Tongue (tissue), 3 donors: ENCODE measurements at places on chromosomes 5 and 9.

GRCh38 chr9:90616806-90617205 lies 25.8 kb downstream of the DIRAS2 start:
- no peak for DNase-seq

GRCh38 chr5:111813537-111813936 lies 56.5 kb upstream of the NREP start:
- no peak for DNase-seq

GRCh38 chr5:146832985-146833732 lies 45.4 kb downstream of the PPP2R2B start:
- DNase-seq = no peak

- DNase-seq = peak; percentile 73
These were observed 12.4 kb downstream of the PTTG1 start for GRCh38 chr5:160434022-160434531.

- no peak for DNase-seq
These were observed 2276.3 kb downstream of the MAT2B start for GRCh38 chr5:165781738-165782137.

GRCh38 chr5:64838376-64838775 lies 69.6 kb downstream of the CWC27 start:
- no peak for DNase-seq

GRCh38 chr9:81317223-81317622 lies 372.1 kb downstream of the TLE1 start:
- no peak for DNase-seq

GRCh38 chr5:156405988-156406387 lies 79.0 kb downstream of the SGCD start:
- peak; percentile 59 for DNase-seq

DNA sequence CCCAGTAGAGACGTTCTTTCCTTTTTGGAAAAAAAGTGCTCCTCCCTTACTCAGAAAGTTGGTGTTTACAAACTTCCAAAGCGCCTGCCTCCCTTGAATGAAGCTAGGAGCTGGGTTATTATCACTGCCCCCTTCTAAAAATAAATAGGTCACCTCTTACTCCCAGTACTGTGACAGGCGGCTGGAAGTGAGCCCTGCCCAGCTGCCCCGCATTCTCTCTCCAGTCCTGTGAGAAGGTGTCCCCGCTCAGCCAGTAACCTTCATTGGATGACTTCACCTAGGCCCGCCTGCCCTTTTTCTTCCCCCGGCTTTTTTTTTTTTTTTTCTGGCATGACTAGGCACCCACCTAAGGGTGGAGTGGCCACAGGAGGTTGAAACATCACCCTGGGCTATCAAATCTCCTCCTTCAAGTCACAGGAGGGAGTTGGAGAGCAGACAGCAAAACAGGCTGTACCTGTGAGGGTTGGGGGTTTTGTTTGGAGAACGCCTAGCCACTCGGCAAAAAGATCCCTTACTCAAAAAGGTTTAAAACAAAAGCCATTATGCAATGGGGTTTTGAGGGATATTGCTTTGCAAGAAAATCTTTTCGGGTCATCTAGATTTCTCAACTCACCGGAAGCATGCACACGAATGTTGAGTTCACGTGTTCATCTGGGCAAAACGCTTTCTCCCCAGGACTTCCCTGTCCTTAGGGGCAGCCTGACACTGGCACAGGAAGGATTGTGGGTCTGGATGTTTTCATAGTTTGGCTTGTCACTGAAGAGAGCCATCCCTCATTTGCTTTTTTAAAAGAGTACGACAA lies 43.3 kb upstream of the ZNF622 start:
- DNase-seq = peak; percentile 51
